K562 (cell line): ENCODE measurements at places on chromosomes 13 and 19.

DNA sequence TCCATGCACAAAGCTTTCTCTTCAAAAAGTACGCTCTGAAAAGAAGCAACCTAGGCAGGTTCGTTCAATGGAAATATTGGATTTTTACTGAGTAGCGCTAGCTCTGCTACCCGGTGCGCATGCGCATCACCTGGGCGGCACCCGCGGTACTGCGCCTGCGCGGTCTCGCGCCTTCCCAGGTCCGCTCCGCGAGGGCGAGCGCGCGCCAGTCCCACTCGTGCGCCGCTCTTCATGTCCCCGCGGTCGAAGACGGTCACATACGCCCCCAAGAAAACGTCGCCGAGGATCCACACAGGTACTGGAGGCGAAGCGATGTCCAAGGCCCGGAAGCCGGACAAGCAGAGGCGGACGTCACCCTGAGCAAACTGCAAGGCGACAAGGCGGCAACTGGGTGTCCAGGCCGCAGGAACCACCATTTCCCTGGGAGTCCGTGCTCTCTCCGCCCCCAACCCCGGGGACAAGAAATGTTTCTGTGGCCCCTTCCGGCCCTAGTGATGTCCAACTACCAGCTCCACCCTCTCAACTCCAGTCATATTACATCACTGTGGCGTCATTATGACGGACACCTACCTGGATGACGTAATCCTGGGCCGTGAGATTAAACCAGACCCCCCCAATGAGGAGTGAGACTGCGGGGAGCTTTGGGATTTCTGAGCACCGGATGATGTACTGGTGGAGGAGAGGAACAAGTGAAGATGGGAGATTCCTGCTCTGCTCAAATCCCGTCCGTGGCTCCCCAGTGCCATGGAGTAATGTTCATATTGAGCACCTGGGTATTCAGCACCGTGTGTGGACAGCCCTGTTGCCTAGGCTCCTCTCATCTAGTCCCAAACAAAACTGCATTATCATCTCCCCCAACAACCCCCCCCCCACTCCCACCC is 4.8 kb upstream of the KCNC3 start:
- peak; percentile 97 for DNase-seq

GRCh38 chr13:110305544-110305943 is 1.4 kb downstream of the COL4A1 start:
- DNase-seq = no peak

DNA sequence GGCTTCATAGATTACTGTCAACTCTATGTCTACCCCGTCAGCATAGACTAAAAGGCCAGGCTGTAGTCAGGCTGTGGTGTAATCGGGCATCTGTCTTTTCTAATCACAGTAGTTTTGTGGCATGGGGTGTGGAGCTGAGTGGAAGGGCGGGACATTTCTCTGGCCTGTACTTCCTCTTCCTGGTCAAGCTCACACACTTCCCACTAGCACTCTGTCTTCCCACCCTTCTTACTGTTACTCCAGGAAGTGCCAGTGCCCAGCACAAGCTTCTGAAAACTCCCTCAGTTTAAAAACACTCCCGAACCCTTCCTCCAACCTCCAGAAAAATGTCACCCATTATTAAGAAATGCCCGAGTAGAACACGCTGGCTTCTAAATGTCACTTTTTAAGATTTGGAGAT is 229.8 kb downstream of the KLF5 start:
- DNase-seq = no peak

- DNase-seq = no peak
These were observed 1629.4 kb downstream of the PCDH9 start for GRCh38 chr13:65600702-65601101.

GRCh38 chr19:42048992-42049391 is 21.0 kb downstream of the GRIK5 start:
- peak; percentile 16 for DNase-seq

DNA sequence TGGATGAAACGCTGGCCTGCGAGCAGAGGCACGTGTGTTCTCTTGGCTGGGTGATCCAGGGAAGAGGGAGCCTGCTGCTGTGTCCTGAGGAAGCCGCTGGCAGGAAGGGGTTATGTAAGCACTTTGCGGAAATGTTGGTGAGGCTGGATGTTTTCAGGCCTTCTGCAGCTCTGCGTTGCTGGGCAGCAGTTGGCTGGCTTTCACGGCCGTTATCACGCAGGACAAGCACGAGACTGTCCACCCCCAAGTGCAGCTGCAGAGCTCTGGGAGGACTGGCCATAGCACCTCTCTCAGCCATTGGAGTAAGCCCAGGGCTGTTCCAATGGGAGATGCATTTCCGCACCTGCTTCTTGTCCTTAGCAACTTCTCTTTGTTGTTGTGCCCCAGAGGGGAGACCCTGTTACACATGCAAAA is 146.9 kb upstream of the SOX21 start:
- no peak for DNase-seq

DNA sequence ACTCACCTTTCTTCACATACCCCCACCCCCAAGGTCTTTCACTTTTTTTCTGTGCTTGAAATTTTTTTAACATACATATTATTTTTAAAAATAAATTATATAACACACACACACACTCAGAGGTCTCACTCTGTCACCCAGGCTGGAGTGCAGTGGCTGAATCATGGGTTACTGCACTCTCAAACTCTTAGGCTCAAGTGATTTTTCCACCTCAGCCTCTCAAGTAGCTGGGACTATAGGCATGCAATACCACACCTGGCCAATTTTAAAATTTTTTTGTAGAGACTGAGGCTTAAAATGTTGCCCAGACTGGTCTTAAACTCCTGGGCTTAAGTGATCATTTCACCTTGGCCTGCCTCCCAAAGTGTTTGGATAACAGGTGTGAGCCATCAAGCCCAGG is 32.9 kb upstream of the ZNF429 start:
- no peak for DNase-seq

DNA sequence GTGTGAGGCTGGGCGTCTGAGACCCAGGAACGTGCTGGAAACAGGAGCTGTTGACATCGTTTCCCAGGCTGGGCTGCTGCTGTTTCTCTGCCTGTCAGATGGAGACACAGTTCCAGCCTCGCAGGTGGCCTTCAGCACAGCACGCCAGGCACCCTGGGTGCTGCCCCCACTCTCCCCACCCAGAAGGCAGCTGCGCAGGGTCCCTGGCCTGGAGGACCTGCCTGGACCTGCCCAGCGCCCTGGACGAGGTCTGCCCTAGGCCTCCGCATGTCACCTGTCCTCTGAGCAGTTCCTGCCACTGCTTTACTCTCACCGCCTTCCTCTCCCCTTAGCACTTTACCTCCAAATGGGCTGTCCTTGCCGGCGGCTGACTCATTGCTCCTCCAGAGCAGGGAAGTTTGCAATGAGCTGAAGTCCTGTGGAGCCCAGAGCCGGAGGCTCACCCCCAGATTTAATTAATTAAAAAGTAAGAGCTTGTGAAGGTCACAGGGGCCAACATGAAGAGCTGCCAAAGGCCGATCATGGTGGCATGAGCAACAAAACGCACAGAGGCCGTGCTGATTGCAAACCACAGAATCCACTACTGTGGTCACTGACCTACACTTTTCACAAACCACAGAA is 32.2 kb downstream of the C13orf46 start:
- DNase-seq = no peak

- DNase-seq = peak; percentile 95
These were observed 20.4 kb downstream of the LMTK3 start for GRCh38 chr19:48490981-48491792.

- no peak for DNase-seq
These were observed 10.1 kb downstream of the RGCC start for GRCh38 chr13:41467425-41467945.

- DNase-seq = no peak
These were observed 10.3 kb upstream of the BICRA start for GRCh38 chr19:47598407-47599349.
